ENCODE measurements at places on chromosomes 4 and X.

DNA sequence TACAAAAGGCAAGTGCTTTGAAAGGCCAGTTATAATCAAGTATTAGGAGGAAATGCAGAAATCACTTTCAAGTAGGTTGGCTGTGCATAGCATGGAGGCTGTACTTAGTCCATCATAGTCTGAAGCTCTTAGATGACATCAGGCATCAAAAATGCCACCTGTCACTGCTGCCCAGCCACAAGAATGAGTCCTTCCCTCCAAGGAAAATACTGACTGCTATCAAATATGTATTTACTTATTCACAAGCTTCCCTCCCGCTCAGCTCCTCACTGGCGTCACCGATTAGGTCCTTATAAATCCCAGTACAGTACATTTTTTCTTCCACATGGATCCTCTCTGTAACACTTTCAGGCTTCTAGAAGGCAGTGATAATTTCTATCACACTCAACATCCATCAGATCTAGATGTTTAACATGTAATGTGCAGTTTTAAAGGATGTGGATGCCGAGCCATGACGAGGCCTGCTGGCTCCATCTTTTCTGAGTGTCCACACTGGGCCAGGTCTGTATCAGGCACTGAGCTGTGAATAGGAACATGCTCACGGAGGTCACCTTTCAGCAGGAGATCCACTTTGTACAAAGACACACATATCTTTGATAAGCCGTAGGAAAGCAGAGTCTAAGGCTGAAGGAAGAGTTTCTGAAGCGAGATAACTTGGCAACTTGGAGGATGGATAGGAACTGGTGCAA, 121.9 kb downstream of the PALLD start:
- no peak for DNase-seq

DNA sequence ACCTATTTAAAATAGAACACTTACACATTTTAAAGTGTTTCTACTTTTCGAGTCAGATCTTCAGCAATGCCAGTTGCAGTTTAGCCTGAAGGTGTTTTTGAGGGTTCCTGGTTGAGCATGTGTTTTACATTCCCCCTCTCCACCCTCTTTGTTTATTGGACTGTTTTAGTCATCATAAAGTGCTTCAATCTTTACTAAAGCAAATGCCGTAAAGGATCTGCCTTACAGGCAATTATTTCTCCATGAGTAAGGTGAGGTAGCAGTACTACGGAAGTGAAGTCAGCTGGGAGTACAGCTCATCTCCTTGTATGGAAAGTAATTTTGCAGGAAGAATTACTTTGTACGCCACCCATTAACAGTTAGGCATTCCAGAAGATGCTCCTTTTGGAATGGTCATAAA, 36.9 kb downstream of the PDLIM5 start:
- no peak for DNase-seq

GRCh38 chr4:1572521-1572920, 111.6 kb downstream of the FAM53A start:
- no peak for DNase-seq

GRCh38 chr4:146029939-146030710, 91.5 kb upstream of the ZNF827 start:
- no peak for DNase-seq

- DNase-seq = no peak
Observed at GRCh38 chrX:149274516-149275105, 230.5 kb downstream of the IDS start.

- DNase-seq = no peak
Observed at GRCh38 chr4:120927801-120928409, 5.4 kb upstream of the PRDM5 start.

GRCh38 chr4:15738877-15739276, 36.0 kb downstream of the BST1 start:
- no peak for DNase-seq

GRCh38 chr4:86497980-86498862, 95.9 kb upstream of the PTPN13 start:
- no peak for DNase-seq

DNA sequence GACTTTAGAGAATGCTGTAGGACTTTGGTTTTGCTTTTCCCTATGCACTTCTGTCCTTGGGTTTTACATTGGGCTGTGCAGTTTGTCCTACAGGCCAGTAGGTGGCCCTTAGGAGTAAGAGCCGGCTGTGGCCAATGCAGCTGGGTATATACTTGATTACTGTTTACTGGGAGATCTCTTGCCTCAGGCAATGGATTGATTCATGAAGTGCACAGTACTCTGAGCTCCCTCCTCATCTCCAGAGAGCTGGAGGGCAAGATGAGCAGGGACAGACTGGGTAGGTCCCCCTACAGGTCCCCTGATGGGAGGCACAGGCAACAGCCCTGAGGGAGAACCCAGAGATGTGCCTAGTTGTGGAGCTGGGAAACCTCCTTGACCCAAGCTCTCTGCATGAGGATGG, 103.8 kb upstream of the QRFPR start:
- no peak for DNase-seq

GRCh38 chrX:2888309-2888708, 40.8 kb downstream of the ARSD start:
- DNase-seq = no peak

- no peak for DNase-seq
Observed at GRCh38 chr4:119797238-119797894, 168.8 kb upstream of the PDE5A start.

Data from dorsolateral prefrontal cortex (tissue), 122 donors.